ENCODE measurements at places on chromosomes 1 and 21.

- DNase-seq: no peak
Observed at GRCh38 chr1:47849005-47849521, 148.1 kb downstream of the TRABD2B start.

- DNase-seq: no peak
Observed at GRCh38 chr1:90295534-90295933, 300.6 kb downstream of the ZNF326 start.

GRCh38 chr1:51567653-51568052 lies 48.6 kb upstream of the EPS15 start:
- no peak for DNase-seq

DNA sequence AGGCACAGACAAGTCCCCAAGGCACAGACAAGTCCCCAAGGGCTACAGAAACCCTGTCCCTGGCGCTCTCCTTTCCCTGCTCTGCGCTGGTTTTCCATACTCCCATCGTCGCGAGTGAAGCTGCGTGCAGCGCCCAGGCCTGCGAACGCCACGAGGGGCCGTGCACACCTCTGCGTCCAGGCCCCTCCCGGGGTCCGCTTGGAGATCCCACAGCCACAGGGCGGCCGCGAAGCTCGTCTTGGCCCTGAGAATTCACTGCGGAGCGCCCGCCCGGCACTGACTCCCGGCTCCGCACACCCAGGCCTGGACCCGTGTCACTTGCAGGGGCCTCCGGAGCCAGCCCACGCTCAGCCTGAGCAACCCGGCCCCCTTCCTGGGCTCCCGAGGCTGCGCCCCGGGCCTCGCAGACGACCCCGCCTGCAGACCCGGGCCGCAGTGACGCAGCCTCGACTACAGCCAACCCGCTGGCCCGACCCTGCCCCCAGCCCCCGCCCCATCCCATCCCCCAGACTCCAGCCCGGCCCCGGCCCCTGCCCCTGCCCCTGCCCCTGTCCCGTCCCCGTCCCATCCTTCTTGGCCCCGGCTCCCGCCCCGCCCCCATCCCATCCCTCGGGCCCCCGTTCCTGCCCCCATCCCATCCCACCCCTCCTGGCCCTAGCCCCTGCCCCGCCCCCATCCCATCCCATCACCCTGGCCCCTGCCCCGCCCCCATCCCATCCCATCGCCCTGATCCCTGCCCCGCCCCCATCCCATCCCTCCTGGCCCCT lies 841 bp downstream of the POFUT2 start:
- no peak for DNase-seq

GRCh38 chr1:156705918-156706656 lies 704 bp upstream of the CRABP2 start:
- peak; percentile 65 for DNase-seq

DNA sequence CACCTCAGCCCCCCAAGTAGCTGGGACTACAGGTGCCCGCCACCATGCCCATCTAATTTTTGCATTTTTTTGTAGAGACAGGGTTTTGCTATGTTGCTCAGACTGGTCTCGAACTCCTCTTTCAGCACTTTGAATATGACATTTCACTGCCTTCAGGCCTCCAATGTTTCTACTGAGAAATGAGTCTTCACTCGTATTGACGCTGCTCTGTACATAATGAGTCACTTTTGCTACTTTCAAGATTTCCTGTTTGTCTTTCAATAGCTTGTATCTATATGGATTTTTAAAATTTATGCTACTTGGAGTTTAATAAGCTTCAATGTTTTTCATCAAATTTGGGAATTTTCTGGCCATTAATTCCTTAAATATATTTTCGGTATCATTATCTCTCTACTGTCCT lies 64.7 kb downstream of the GORAB start:
- no peak for DNase-seq

DNA sequence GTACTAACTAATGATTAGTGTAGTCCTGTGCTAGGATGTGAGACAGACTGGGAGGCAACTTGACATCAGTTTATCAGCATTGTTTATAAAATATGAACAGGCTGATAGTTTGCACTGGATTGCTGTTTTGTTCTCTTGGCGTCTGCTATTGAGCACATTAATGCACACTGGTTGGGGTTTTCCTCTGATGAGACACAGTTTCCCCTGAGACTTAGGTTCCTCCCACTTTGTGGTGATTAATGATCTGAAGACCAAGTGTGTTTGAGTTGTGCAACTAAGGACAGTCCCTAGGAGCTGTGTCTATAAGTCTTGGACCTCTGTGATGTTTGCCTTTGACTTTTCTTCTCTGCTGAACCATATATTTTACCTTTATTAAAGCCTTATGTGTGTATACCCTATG lies 1015.4 kb downstream of the AMY1C start:
- no peak for DNase-seq

GRCh38 chr1:7912145-7912544 lies 28.5 kb downstream of the TNFRSF9 start:
- DNase-seq: no peak

DNA sequence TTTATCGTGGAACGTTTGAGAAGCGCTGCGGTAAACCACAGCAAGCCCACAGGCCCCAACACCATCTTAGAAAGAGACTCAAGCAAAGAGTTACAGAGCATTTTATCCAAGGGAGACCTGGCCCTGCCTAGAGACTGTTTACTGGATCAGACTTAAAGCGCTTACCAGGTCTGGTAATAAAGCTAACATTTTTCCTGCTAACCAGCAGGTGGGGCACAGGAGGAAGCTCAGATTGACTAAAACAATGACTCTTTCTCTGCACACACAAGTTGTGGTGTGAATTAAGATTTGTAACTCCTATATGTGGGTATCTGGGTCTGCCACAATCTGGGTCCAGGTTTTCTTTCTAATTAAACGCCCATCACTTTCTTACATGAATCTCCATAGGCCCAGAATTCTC lies 136.5 kb upstream of the ETS2 start:
- DNase-seq: peak; percentile 6

DNA sequence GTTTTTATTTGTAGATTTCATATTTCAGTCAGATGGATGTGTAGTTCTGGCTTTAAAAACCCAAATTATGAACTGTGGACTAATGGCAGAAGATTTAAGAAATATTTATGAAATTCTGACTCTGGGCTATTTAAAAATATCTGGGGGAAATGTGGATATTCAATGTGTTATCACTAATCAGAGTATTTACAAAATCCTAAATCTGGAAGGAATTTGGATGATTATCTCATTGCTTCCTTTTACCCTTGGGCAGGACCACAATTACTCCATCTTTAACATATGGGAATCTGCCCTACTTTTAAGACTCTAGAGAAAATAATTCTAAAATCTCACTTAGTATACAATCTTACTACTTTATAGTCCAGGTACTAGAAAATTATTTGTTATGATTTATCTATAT lies 203.2 kb downstream of the PDE4B start:
- DNase-seq: no peak

DNA sequence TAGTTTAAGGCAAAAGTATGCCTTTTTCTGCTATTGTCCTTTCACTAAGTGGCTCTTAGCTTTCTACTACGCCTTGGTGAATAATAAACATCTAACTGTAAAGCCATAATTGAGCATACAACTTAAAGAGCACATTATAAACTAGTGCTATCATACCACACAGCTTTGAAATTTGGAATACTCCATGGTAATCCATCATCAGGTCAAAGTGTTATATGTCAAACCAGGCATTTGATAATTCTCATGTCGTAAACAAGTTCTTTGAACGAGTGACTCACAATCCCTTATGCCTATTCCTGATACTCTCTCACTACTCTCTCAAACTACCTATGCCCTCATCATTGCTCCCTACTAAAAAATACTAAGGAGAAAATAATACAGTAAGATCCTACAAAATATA lies 60.3 kb upstream of the FMN2 start:
- no peak for DNase-seq

DNA sequence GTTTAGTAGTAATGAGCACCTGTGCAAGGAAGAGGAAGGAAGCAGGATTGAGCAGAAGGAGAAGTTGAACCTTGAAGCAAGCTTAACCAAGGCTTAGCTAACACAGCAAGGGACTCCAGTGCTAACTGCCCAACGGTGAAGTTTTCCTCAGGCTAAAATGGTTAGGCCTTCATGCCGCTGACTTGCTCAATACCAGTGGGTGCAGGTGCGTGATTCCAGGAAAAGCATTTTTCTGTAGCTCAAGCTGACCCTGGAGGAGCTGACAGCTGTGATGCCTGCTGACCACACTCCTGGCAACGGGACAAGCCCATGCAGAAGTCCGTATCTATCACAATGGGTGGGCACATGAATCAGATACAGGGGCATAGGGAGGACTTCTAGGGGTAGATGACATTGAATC lies 76.5 kb upstream of the FGGY start:
- no peak for DNase-seq

DNA sequence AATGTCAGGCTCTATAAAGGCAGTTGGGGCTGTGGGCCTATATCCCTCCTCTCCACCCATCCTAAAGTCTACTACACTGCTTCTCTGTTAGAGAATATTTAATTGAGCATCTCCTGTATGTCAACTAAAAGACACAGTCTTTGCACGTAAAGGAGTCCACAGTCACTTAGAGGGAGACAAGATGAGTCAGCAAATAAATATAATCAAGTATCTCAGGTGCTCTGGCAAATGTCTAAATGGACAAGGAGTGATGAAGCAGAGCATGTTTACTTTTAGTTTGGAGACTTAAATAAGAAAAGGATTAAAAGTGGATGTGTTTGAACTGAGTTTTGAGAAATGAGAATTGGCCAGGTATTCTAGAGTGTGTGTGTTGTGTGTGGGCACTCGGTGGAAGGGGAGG lies 41.8 kb upstream of the RAP1A start:
- DNase-seq: no peak

DNA sequence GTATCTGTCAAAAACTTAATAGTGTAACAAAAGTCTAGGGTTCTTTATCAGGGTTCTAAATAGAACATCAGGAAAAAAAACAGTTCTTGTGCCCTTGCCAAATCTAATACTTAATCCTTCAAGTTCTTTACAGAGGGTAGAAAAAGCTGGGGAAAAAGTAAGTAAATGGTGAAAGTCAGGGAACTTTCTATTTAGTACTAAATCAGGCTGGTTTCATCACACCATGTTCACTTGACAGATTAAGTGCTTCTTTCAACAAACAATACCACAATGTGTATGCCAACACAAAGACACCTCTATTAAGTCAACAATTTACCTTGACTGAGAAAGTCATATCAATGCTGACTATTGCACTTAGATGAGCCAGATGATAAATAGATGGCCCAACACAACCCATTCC lies 9.7 kb downstream of the DBT start:
- DNase-seq: no peak

DNA sequence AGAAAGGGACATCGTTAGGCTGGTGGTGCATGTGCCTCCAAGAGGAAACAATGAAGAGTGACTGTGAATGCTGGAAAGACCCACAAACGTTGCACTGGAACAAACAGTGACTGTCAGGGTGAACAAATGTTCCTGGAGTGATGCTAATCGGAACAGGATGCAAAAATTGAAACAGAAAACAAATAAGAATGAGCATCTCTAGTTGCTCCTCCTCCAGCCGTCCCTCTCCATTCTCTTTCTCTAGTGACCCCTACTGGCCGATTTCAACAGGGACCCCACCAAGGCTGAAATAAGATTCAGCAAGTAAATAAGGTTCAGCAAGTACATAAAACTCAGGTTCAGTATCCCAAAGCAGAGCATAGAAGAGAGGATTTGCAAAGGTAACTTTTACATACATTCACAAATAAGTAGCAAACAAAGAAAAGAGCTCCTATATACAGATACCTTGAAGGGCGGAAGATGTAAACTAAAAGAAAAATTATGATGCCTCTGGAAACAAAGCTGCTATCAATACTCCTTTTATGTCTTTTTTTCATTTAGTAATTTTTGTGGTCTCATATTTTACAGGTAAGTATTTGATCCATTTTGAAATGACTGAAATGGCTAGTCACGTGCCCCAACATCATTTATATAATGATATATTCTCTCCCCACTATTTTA lies 836.1 kb upstream of the ADAMTS5 start:
- peak; percentile 20 for DNase-seq

DNA sequence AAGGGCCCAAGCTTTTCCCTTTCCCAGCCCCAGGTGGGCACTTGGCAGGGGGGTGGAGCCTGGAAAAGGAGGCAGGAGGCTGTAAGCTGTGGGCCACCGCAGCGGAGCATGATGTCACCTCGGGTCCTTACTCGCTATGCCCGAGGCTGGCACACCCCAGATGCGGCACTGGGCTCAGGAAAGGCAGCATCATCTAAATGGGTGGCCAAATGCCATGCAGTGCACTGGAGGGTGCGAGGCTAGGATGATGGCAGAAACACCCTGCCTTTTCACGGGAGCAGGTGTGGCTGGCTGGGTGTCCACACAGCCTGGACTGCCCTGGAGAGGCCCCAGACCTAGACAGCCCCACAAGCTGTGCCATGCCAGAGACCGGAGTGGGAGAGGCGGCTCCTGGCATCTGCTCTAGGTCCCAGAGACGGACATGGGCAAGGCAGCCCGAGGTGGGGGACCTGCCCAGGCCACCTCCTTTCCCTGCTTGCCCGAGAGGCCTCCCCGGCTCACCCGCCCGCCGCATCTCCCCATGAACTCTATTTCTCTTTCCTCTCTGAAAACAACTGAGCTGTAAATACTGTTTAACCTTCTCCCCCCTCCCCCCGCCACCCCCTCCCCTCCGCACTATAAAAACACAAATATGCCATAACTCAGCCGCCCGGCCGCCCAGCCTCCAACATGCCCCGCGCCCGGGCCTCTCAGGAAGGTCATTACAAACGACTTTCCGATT lies 124.7 kb downstream of the CASZ1 start:
- no peak for DNase-seq

DNA sequence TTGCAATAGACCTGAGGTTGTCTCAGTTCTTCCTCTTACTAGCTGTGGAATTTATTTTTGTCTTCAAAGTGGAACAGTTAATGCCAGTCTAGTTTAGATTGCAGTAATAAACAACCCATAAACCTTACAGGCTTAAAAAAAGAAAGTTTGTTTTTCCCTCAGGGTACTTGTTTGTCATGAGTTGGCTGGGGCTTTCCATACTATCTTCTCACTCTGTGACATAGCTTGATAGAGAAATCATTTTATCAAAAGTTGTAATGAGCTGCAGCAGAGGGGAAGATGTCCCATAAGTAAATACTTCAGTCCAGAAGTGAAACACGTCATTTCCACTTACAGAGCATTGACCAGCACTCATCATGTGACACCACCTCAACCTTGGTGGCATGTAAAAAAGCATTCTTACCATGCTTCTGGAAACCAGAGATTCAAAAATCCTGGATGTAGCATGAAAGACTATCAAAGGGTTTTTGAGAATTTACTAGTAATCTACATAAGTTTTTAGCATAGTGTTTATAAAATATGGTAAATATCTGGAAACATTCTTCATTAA lies 62.8 kb upstream of the COL11A1 start:
- no peak for DNase-seq

- DNase-seq: no peak
Observed at GRCh38 chr1:194043984-194044755, 857.8 kb upstream of the B3GALT2 start.

GRCh38 chr1:32695098-32695904 lies 7.3 kb downstream of the SYNC start:
- no peak for DNase-seq

DNA sequence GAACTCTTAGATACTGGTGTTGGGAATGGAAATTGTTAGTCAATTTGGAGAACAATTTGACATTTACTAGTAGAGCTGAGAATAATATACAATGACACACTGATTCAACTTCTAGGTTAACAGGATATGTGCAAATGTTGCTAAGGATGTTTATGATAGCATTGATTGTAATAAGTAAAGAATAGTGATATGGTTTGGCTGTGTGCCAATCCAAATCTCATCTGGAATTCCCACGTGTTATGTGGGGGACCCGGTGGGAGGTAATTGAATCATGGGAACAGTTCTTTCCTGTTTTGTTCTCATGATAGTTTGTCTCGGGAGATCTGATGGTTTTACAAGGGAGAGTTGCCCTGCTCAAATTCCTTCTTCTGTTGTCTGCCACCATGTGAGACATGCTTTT lies 302.4 kb upstream of the TMPRSS15 start:
- DNase-seq: no peak

GRCh38 chr21:45364468-45365185 lies 40.3 kb upstream of the COL18A1 start:
- DNase-seq: no peak

Data from activated CD4-positive, alpha-beta T cell treated with anti-CD3 and anti-CD28 coated beads, Interleukin-2, amount 10 ng/mL, durations not matched to agents 7 days and 5 days (primary cell).